ENCODE measurements at places on chromosomes 6 and 20. TPM values are rescaled to one million over a fixed set of nuclear protein-coding genes. Genes with fewer than 3 reads are reported as not detected.

DNA sequence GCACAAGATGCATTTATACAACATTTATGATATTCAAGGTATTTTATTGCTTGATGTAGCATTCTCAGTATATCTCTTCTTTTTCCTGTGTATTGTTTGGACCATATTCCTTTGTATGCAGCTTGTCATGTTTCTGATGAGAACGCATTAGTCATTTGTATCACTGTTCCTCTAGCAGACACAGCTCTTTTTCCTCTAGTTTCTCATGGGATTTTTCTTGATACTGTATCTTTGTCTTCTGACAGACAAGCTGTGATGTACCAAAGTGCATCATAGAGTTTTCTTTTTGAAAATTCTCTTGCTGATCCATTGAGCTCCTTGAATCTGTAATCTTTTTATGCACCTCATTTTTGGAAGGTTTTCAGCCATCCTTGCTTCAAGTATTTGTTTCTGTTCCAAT is 140.9 kb downstream of the SLC22A3 start:
- DNase-seq = no peak

GRCh38 chr6:40577672-40578071 is 9.5 kb downstream of the LRFN2 start:
- no peak for DNase-seq

DNA sequence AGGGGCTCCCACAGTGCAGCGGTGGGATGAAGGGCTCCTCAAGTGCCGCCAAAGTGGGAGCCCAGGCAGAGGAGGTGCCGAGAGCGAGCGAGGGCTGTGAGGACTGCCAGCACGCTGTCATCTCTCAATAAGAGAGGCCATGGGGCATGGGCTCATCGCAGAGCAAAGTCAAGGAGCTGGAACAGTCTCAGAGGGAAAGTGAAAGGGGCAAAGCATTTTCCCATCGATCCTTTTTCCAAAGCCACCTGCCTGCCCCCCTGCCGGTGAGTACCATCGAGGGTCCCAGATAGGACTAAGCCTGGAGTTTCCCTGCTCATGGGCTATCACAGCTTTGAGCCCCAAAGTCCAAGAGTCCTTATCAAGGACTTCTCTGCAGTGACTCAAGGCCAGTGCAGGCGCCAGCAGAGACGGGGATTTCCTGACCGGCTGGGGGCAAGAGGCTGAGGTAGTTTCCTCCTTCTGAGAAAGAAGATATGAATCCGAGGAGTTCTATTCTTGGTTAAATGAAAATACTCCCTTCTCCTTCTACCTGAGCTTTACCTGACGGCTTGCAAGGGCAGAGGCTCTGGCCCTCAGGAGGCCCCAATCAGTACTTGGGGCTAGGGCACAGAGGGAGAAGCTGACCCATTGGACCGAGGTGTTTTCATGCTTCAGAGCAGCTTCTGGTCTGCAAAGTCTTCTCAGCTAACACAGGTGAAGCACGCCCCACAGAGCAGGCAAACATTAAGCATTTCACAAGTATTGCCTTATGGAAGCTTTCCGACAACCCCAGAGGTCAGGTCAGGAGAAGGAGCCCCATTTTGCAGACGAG is 22.6 kb downstream of the ETV7 start:
- no peak for DNase-seq

DNA sequence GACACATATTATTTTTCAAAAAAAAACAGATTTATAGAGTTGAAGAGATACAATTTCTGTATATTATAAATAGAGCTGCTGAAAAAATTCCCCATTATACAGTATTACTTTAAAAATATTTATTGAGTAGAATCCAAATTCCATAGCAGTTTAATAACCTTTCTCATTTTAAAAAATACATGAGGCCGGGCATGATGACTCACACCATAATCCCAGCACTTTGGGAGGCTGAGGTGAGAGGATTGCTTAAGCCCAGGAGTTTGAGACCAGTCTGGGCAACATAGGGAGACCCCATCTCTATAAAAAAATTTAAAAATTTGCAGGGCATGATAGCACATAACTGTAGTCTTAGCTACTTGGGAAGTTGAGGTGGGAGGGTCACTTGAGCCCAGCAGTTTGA is 13.0 kb downstream of the ATRN start:
- DNase-seq = no peak

- DNase-seq = peak; percentile 66
Measured at GRCh38 chr6:47308552-47309290, 984 bp downstream of the TNFRSF21 start.

HDGFL1 gene
- not detected for polyA plus RNA-seq

NR2E1 gene
- polyA plus RNA-seq = 3.0 TPM
